ENCODE measurements at places on chromosomes 2 and 18.

GRCh38 chr2:149021761-149022160 lies 16.7 kb upstream of the LYPD6B start:
- DNase-seq, result no peak

DNA sequence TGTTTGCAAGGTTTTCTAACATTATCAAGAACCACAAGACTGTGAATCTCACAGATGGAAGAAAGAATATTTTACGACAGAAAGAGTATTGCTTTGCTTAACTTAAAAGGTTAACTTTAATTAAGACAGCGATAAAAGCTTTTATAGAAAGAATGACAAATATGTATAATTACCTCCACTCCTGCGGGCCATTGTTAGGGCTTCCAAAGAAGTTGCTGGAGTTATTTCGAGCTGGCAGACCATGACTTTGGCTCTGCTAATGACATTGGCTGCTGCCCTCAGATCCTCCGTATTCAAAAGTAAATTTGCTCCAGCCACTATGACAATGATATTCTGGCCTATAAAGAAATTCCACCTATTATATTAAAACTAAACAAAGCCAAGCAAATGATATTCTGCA lies 47.3 kb downstream of the RBKS start:
- DNase-seq, result no peak

DNA sequence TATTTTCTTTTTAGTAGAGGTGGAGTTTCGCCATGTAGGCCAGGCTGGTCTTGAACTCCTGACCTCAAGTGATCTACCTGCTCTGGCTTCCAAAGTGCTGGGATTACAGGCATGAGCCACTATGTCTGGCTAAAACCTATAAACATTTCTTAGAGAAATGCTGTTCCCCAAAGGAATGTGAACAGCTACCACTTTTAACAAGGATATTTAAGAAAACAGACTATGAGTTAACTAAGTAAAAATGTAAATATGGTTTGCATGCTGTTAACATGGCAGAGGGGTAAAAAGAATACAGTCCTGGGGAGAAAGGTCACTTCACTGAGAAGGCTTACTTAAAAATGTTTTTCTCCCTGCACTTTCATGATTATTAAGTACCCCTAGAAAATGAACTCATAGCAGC lies 57.1 kb downstream of the SLC16A14 start:
- no peak for DNase-seq

- no peak for DNase-seq
Measured at GRCh38 chr18:41700416-41700815, 254.6 kb upstream of the PIK3C3 start.

GRCh38 chr18:63342206-63342605 lies 22.6 kb upstream of the BCL2 start:
- peak; percentile 35 for DNase-seq

- no peak for DNase-seq
Measured at GRCh38 chr18:57585421-57585820, 1.1 kb downstream of the FECH start.

GRCh38 chr18:63058521-63058920 lies 261.0 kb downstream of the BCL2 start:
- DNase-seq, result no peak

GRCh38 chr18:62857263-62857976 lies 142.1 kb downstream of the PHLPP1 start:
- DNase-seq, result no peak

DNA sequence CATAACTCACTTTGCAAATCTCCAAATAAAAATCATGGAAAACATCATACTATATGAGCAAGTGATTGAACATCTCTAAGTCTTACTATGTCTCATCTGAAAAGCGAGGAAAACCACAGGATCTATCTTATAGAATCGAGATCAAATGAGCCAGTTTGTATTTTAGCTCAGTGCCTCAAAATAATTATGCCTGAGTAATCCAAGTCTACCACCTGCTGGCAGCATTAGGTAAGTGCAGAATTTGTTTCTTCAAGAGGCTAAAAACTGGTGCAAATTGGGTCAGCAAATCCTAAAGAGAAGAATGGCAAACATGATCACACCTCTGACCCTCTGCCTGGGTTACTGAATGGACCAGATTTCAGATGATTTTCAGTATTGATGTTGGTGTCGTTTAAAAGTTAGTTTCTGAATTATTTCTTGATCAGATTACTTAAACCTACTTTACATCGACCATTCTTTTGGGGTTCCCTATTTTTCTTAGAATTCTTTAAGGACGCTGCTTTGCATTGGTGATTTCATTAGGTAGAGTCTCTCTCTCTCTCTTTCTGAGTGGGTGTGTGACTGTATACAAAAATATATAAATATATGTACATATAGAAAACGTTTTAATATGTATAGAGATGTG lies 12.7 kb upstream of the FHOD3 start:
- DNase-seq, result peak; percentile 27

DNA sequence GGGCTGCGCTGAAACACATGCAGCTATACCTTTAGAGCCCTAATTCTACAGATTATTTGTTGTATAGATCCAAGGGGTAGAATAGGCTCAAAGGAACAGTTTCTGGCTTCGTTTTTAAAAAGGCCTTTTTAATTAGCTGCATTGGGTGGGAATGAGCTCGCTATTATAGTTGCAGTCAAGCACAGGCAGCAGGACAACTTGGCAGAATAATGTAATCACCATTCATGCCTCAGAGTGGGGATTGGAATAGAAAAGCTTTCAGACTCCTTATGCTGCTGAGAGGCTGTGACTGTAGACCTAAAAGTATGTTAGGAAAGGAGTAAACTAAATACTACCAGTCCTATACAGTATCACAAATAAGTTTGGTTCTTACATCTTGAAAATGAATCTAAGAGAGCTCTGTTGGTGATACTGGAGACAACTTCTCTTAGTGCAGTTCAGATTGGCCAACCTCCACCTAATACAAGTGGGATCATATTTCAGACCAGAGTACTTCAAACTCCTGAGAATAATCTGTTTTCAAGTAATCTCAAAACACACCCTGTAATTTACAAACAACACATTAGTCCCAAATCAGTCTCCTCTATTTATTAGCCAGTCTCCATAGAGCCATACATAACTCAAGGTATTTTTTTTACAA lies 121.4 kb downstream of the ANTXR1 start:
- no peak for DNase-seq

DNA sequence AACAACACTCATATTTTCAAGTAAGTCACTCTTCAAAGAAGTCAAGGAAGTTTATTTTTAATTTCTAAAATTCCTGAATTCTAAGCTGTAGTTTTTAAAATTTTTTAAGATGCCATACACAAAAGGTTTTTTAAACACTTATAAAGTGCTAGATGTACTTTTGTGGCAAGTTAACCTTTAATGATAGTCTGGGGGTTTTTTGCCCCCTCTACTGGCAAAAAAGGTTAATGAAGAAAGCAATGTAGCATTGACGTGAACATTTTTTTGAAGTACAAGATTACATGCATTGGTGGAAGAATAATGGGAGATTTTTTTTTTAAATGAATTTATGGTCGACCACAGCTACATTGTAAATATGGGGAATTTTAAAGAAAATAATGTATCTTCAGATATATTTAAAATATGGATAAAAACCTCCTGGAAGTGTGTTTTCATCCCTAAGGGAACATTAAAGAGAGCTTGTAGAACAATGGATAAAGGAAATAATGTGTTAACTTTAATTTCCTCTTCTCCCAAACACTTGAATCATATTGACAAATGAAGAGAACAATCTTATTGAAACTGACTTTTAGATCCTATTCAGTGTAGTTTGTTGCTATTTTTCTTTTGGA lies 12.6 kb downstream of the ITPRID2 start:
- peak; percentile 38 for DNase-seq

DNA sequence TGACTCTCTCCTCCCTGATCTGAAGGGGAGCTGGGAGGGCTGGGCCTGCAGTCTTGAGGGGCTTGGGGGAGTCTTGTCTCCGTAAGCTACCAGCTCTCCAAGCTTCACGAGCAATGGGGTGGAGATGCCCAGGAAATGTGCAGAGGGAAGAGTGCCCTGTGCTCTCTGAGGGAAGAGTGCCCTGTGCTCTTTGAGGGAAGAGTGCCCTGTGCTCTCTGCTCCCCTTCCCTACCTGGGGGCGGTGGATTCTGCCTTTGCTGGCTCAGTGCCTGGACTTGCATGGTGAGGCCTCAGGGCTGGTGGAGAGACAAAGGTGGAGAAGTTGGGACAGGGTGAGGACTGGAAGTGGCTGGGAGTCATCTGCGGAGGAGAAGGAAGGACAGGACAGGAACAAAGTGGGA lies 72.7 kb downstream of the TWIST2 start:
- DNase-seq, result no peak

DNA sequence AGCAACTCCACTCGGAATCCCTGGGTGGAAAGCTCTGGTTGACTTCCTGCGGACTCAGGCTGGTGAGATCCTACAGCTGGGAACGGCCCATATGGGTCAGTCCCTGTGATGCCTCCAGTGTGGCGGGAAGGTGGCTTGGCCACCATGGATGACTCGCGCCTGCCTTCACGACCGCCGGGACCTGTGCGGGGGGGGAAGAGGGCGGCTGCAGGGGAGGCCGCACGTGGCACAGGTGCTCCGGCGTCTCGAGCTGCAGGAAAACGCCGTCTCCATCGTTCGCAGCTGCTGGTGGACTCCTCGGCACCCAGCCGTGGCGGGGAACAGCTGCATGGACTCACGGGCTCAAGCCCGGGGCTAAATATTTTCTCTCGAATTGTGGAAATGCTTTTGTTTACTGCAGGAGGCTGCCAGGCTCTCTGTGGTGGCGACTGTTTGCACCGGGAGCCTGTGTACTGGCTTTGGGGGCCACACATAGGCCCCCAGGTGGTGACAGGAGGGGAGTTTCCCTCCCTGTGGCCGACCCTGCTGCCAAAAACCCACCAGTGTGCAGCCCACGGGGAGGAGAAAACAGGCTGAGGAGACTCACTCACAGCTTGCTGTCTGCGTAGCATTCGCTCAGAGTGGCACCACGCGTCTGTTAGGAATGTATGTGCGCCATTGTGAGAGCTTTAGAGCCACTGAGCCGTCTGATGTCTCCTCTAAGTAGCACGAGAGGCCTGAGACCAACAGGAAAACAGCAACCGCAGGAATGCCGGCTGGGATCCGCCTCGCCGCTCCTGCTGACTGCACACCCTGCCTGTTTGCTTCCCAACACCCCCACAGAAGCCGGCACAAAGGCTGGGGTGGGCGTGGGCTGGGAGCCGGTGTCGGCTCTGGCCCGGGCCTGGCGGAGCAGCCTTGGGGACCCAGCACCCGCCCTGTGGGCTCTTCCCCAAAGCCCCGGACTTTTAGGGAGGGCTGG lies 89.2 kb downstream of the NFATC1 start:
- no peak for DNase-seq

GRCh38 chr2:144431998-144432397 lies 87.9 kb downstream of the ZEB2 start:
- no peak for DNase-seq
